ENCODE measurements at places on chromosomes 12 and 14.

DNA sequence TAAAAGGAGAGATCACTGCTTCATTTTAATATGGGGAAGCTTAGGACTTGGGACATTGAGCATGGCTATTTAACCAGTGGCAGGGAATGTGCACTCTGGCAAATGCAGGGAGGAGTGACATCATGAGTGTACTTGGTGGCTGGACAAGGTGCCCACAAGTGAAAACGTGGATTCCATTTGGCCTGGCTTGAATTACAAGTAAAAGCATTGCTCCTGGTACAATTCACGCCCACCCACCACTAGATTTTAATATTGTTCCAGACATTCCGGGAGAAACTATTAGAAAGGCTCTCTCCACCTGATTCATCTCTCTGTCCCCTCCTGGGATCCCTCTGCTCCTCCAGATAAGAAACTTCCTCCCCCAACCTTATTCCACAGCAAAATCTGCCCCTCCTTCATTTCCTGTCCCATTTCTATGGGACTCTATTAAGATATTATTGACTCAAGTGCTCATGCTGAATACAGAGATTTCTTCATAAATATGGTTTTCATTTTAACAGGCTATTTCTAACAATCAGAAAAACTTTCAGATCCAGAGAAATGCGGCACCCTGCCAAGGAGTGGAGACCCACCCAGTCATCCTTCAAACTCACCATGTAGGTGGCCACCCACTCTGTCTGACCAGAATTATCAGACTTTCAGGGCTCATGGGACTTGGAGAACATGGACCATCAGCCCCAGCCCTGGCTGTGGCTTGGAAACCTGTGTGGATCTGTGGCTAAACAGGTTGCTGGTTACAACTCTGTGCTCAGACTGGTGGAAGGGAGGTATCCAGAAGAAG is 43.2 kb downstream of the SSPN start:
- DNase-seq: no peak

GRCh38 chr14:92945959-92946846 is 23.3 kb downstream of the CHGA start:
- DNase-seq: no peak

DNA sequence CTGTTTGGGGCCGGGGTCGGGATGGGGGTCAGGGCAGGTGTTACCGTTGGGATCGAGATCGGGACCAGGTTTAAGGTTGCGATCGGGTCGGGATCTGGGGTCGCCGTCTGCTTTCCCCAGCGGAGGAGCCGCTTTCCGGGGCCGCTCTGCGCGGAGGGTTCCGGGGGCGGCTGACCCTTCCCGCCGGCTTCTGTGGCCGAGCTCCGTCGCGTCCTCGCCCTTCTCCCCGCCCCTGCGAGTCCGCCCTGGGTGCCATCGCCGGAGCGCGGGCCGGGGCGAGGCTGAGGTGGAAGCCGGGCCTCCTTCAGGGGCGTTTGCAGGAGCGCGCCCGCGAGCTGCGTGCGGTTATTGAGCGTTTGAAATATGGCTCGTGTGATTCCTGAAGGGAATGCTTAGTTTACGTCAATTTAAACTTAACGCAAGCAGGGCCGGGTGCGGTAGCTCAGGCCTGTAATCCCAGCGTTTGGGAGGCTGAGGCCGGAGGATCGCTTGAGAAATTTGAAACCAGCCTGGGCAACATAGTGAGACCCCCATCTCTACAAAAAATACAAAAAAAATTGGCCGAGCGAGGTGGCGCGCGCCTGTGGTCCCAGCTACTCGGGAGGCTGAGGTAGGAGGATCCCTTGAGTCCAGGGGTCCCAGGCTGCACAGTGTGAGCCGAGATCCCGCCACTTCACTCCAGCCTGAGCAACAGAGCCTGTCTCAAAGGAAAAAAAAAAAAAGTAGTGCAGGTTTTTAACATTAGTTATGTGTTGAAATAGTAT is 620 bp downstream of the PGAM5 start:
- DNase-seq: peak; percentile 68

GRCh38 chr14:56585461-56586084 is 6.0 kb downstream of the TMEM260 start:
- DNase-seq: no peak

GRCh38 chr14:103857256-103857655 is 9.9 kb upstream of the PPP1R13B start:
- DNase-seq: no peak

- no peak for DNase-seq
Measured at GRCh38 chr12:25546318-25546717, 6.8 kb downstream of the LMNTD1 start.

- DNase-seq: peak; percentile 91
Measured at GRCh38 chr14:78637908-78638475, 467.8 kb downstream of the NRXN3 start.

DNA sequence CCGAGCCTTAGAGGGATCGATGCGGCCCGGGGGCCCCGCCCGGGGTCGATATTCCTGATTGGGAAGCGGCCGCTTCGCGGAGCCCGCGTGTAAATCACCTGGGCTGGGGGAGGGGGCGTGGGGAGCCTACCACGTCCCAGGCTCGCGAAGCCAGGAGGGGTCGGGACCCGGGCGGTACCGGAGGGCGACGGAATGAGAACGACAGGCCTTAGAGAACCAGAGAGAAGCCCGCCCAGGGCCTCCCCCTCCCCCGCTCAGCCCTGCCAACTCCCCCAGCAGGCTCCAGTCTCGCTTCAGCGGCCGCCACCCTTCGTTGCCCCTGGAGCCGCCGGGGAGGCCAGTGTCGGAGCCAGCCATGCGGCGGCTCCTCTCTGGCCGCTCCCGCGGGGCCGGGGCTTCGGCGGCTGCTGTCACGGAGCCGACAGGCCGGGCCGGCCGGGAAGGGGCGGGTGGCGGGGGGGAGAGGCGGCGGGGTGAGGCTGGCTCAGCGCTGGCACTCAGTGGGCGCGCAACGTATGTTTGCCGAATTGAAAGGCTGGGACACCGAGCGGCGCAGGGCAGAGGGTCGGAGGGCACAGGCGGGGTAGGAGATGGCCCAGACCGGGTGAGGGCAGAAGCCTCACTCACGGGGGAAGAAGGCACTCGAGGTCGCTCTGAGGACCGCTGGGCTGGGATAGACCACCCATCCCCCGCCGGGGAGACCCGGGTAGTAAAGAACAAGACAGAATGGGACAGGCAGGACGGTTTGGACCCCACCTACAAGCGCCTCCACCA is 1.4 kb upstream of the DNAJC22 start:
- DNase-seq: peak; percentile 74

- no peak for DNase-seq
Measured at GRCh38 chr12:52446367-52447045, 5.4 kb downstream of the KRT6B start.

DNA sequence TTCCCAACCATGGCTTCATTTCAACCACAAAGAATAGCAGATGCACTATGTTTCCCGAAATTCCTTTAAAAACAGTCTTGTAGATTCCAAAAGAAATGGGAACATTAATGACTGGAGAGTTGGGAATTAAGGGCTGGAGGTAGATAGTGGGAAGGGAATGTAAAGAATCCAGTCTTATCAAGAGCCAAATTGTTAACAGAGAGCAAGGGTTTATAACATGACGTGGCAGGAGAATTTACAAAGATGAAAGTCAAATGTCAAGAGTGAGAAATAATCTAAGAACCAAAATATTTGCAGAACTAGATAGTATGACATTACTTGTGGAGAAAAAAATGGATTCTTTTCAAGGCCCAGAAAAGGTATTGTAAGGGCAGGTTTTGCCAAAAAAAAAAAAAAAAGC is 200.9 kb downstream of the GRIN2B start:
- DNase-seq: no peak

DNA sequence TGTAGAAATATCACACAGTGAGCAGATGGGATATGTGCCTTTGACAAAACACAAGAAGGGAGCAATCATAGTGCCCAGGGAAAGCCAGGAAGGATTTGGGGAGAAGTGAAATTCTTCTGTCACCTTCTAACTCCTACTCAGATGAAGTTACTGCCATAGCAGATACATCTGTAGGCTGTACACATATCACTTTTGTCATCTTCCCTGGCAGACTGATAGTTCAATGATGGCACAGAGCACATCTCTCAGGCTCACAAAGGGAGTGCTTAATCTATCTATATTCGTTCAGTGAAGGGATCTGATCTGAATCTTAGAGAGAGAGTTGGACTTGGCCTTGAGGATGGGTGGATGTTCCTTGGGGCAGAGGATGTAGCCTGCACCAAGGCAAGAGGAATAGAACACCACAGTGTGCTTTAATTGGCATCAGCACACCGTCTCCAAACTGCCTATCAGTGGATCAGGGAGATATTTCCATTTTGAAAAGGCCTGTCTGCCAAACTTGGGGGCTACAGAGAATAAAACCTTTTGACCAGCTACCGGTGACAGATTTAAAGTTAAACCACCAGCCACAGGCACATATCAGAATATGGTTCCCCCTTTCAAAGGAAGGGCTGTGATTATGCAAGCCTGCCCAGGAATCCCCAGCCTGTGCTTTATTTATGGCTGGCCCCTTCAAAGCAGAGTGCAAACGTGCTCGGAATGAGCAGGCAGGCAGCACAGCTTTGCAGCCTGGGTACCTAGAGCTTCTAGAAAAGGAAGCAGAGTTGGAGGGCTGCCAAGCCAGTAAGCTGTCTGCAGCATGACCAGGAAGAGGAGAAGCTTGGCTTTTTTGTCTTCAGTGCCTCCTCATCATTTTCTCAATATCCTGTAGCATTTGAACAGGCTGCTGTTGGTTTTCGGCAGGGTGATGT is 165.5 kb upstream of the DYRK2 start:
- DNase-seq: peak; percentile 75

GRCh38 chr12:80559766-80560165 is 115.7 kb downstream of the PTPRQ start:
- no peak for DNase-seq

DNA sequence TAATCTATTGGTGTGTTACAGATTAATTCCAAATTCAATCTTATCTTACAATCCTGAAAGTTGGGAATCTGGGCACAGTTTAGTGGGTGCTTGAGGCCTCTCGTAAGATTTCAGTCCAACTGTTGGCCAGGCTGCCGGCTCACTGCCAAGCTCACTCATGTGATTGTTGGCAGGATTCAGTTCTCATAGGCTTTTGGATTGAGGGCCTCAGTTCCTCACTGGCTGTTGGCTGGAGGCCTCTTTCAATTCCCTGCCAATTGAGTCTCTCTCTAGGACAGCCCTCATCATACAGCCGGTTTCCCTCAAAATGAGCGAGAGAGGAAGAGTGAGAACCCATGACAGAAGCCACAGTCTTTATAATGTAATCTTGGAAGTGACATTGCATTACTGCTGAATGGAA is 123.5 kb upstream of the FBXO33 start:
- no peak for DNase-seq

DNA sequence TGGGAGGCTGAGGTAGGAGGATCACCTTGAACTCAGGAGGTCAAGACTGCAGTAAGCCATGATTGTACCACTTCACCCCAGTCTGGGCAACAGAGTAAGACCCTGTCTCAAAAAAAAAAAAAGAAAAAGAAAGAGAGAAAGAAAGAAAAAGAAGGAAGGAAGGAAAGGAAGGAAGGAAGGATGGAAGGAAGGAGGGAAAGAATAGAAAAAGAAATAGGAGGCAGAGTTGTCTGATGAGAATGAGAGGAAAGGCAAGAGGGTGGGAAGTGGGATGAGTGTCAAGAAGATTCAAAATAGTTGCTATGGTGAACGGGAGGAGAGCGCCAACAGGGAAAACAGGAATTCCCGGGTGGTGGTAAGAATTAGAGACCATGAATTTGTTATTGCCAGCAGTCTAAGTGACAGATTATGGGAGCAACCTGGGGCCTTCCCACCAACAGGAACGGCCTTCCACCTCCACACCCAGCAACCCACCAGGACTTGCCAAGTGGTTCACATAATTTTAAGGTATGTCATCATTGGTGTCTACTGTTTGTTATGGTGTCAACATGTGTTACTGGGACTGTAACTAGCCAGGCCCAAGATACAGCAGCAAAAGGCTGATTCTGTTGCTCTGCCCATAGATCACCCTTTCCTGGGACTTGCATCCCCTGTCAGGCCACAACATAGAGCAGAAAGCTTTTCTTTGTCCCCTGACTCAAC is 36.1 kb upstream of the C12orf76 start:
- DNase-seq: no peak

GRCh38 chr14:60311417-60311816 is 62.4 kb downstream of the PPM1A start:
- DNase-seq: no peak

- peak; percentile 21 for DNase-seq
Measured at GRCh38 chr12:51908876-51909592, 1.7 kb downstream of the ACVRL1 start.

GRCh38 chr12:50103767-50104321 is at the start of gene GPD1:
GPD1 (plus strand) TSS chr12:50104008; CDS start chr12:50104051, 43 bp downstream.
- DNase-seq: peak; percentile 91

GRCh38 chr12:69492739-69493138 is 22.6 kb downstream of the FRS2 start:
- no peak for DNase-seq

- peak; percentile 10 for DNase-seq
Measured at GRCh38 chr12:132275110-132275531, 54.3 kb downstream of the GALNT9 start.

DNA sequence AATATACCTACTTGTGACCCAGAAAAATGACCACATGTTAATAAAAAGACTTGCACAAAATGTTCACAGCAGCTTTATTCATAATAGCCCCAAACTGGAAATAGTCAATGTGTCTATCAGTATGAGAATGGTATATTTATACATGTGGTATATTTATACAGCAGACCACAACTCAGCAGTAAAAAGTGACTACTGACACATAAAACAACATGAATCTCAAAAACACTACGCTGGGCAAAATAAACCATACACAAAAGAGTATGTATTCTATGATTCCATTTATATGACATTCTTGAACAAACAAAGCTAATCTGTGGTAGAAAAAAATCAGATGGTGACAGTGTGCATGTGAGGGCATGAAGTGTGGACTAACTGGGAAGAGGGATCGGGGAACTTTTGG is 35.1 kb downstream of the ARF6 start:
- DNase-seq: no peak

GRCh38 chr12:82149045-82149444 is 209.1 kb downstream of the CCDC59 start:
- no peak for DNase-seq

- DNase-seq: peak; percentile 62
Measured at GRCh38 chr12:49866859-49867569, 24.1 kb upstream of the BCDIN3D start.

- peak; percentile 13 for DNase-seq
Measured at GRCh38 chr14:94066089-94066676, 14.8 kb downstream of the DDX24 start.

DNA sequence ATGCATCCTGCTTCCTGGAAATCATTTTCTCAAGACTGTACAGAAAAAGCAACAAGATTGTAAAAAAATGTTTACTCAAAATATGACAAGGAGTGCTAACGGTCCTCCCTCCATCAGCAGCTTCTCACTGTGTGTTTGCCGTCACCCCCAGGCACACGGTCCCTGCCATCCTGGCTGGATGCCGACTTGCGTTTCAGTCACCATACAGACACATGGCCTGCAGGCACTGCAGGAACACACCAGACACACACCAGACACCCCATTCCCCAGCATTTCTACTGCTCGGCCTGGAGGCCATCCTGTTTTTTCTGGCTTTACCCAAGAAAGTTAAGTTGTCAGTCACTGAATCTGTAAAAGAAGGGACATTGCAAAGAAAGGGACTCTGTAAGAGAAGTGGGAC is 10.8 kb downstream of the KCNK10 start:
- DNase-seq: no peak

- peak; percentile 66 for DNase-seq
Measured at GRCh38 chr12:48999371-49000131, at the start of gene DDN. DDN (minus strand) TSS chr12:48999375; CDS start chr12:48999287, 88 bp downstream.
